ENCODE measurements at places on chromosomes 1 and 21. TPM values are rescaled to one million over a fixed set of nuclear protein-coding genes. Genes with fewer than 3 reads are reported as not detected.

Gene TNFRSF14
- 11.8 TPM for polyA plus RNA-seq

Gene PPFIA4
- 3.8 TPM for polyA plus RNA-seq

DNA sequence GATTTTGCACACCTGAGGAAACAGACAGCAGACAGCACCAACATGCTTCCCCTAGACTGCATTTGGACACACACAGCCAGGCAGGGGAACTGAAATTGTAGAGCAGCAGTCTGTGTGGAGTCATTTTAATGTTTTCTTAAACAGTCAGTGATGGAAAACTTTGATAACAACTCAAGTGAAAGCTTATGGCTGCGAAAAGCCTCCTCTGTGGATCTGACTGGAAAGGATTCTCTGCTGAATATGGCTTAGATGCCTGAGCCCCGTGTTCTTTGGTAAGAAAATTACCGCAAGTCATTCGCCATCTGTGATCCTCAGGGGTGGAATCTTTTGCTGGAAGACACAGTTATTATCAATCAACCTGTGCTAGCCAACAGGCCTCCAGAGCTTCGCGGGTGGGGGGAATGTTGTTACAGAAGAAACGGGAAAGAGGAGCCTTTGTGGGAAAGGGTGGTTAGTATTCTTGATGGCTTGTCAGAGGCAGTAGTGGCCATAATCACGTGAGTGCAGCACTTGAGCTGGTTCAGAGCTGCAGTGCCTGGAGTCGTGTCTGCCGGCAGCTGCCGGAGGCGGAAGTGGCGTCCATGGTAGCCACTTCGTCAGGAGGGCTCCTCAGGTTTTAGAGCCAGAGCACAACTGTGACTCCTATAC is 204.7 kb downstream of the ST6GALNAC3 start:
- no peak for DNase-seq

GRCh38 chr1:37372302-37372701 is 102.1 kb upstream of the ZC3H12A start:
- no peak for DNase-seq

DNA sequence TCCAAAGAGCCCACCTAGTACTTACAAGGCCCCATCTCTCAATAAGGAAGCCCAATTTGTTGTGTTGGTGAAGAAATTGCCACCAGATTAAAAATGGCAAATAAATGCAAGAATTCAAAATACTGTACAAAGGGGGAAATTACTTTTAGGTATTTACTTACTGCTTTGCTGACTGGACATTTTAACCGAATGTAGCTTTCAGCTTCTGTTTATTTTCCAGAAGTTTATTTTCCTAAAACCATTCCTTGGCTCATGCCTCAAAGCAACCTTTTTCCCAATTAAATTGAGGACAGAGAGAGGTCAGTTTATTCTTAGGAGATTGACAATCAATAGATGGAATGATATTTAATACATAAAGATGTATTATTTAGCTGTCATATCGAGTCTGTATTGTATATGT is 47.6 kb upstream of the H6PD start:
- no peak for DNase-seq

GRCh38 chr1:156095906-156096508 is 13.7 kb upstream of the MEX3A start:
- no peak for DNase-seq

- no peak for DNase-seq
Observed at GRCh38 chr1:71498542-71498941, 417.7 kb upstream of the ZRANB2 start.

DNA sequence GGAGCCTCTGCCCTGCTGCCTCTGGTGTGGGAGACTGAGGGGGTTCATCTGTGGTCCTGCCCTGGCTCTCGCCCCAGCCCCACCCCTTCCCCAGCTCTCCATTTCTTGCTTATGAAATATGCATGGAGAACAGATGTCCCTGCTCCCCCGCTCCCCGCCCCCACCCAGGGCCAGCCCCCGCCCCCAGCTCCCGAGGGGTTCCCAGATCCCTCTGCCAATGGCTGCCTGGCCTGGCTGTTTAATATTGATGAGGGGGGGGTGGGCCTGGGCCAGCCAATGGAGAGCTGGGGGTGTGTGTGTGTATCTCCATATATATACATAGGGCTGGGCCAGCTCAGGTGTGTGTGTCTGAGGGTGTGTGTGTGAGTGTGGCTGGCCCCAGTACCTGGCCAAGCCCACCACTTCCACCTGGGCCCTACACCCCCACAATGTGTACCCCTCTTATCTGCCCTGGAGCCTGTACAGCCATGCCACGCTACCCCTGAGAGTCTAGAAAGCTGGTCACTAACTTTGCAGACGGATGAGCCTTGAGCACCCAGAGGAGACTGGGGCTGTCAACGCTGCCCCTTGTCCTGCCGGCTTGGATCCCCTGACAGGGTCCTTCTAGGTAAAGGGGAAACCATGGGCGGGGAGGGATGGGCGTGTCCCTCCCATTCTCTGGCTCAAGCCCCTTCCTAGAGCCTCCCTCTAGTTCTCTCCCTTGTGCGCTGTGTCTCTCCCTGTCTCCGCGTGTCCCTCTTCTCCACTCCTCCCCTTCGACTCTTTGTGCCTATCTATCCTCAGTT is at the start of gene NHLH1:
TSS of gene NHLH1 (plus strand) at position 341 of the 785 bp plus-strand sequence. CDS start 3,661 bp downstream, outside the sequence.
- DNase-seq: no peak

DNA sequence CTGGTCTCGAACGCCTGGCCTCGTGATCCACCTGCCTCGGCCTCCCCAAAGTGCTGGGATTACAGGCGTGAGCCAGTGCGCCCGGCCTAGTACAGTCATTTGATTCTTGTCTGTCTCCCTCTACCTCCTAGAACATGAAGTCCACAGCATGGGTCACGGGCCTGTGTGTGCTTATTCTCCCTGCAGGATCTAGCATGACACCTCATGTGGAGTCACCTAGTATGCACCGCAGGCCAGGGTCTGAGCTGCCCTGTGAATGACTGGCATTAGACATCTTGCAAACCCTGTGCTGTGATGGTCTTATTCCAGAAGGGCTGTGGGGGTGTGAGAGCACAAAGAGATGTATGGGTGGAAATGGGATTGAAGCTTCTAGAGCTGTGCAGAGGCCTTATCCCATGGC is 133.2 kb downstream of the GALNT2 start:
- no peak for DNase-seq
